ENCODE measurements at places on chromosomes 7 and 10.

GRCh38 chr10:60606343-60607080, 171.8 kb upstream of the CDK1 start:
- no peak for DNase-seq

DNA sequence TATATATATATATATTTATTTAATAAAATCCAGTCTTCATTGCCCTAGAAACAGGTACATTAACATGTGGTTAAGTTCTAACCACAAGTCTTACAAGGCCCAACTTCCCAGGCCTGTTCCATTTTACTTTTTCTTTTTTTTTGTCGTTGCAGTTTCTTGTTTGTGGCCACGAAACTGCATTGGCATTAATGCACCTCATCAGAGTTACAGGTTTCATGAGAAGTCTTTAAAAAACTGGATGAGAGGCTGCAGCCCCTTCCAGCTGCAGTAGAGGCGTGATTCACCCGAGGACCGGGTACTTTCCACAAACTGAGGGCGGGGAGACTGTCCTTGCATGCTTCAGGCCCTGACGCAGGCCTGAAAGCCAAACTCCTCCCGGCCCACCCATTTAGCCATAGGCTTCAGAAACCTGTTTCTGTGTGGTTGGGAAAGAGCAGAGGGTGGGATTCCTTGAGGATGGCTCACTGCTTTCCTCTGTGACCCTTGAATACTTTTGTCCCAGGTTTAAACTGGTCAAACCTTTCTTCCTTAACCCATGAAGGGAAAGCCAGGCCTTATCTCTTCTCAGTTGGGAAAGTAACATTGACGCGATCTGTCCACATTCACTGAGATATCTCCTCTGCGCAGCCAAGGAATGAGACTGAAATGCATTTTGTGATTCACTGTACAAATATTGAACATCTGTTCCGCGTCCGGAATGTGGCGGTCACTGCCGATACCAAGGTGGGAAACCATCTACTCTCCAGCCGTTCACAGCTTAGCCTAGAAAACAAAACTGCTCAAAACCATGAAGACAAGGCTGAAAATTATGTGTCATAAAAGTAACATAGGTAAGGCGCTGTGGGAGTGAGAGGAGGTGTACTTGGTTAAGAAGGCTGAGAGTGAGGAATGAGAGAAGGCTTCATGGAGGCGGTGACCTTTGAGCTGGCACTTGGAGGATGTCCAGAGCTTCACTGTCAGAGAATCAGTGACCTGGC, 311.7 kb downstream of the GATA3 start:
- DNase-seq, result peak; percentile 42

GRCh38 chr10:75070961-75071428, 40.5 kb upstream of the SAMD8 start:
- no peak for DNase-seq

DNA sequence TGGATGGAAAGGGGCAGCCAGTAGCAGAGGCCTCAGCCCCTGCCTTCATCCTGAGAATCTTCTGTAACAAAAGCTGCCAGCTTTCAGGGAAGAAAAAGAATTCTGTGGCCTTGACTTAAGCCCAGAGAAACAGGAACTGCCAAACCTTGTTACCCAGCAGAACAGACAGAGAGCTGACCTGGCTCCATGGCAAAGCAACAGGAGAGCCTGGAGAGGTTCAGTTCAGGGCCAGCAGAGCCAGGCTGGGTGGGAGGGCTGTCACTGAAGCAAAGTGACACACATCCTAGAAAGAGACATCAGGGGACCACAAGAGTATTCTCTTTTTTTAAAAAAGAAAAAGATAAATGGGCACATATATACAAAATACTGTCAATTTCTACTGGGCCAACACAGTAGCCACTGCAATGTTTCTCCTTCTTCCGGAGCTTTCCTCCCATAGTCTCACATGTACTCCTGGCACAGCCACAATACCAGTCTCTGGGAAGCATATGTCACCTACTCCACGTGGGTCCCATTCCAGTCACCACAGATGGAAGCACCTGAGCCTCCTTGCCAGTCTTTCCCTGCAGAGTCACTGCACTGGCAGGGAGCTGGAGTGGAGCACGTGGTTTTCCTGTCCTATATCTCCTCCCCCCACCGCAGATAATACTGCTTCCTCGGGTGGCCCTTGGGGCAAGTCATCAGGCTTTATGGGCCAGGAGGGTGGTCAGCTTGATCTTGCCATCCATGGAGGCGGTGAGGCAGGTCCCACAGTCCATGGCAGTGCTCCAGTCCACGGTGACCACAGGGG, 15.2 kb upstream of the CYREN start:
- DNase-seq, result no peak

GRCh38 chr10:62343000-62343399, 31.2 kb upstream of the ZNF365 start:
- DNase-seq, result no peak

GRCh38 chr10:111801841-111802240, 381.7 kb downstream of the GPAM start:
- no peak for DNase-seq

GRCh38 chr10:59879363-59879913, 26.9 kb downstream of the CCDC6 start:
- no peak for DNase-seq

GRCh38 chr10:109275960-109276359, 647.4 kb downstream of the XPNPEP1 start:
- DNase-seq, result no peak

GRCh38 chr7:29099896-29100847, 46.2 kb downstream of the CPVL start:
- no peak for DNase-seq

DNA sequence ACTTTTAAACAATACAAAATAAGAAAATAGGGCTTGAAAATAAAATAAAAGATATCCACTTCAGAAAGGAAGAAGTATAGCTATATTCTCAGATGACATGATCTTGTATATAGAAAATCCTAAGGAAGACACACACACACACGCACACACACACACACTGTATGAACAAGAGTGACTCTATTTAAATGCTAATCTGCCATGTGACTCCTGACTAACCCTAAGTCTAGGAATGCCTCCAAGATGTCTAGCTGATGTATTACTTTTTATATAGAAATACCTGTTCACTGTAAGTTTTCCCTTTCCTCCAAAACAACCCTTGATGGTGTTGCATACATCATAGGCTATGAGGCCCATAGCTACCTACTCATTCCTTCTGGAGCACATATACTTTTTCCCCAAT, 173.1 kb upstream of the LRRTM3 start:
- DNase-seq, result no peak

- no peak for DNase-seq
These were observed 121.3 kb downstream of the SEMA3A start for GRCh38 chr7:84073186-84073875.

DNA sequence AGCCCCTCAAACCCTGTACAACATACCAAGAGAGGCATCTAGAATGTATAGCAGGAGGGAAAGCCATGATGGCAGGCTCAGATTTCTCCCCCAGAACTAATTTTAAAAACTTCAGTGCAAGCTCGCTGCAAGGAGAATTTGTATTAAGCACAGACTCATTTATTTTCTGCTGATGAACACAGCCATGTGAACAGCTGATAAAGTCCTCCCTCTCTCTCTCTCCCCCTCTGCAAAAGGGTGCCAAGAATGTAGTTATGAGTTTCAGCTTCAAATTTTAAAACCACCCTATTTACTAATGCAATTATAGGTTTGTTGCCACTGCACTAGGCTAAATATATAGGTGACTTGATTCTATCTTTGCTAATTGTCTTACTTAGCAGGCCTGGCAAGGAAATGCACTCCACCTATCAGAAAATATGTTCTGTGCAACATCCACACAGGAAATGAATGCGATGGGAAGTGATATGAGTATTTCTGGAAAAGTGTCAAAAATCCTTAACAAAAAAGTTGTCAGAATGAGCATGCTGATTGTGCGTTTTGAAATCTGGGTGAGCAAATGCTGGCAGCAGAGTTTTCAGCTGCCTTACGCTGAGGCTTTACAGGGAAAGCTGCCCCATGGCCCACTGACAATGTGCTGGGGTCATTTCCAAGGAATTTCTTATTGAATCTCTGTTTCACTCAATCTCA, 43.4 kb upstream of the GHITM start:
- no peak for DNase-seq

- peak; percentile 90 for DNase-seq
These were observed 9.7 kb upstream of the ZFAND2A start for GRCh38 chr7:1169409-1170368.

DNA sequence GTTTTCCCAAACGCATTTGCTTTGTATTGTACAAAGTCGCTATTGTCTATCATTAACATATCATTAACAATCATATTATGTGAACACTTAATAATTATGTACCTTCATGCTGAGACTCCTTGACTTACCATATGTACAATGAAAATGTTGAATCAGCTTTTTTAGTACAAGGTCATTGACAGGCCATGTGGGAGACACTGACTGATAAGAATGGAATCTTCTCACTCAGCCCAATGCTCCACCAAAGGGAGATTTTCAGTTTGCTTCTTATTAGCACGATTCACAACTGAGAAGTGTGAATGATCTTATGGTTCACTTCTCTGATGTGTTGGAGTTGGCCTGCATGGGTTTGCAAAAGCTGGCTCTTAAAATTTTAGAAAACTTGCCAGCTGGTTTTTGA, 253.5 kb upstream of the TEX47 start:
- no peak for DNase-seq

GRCh38 chr10:63300801-63301200, 165.0 kb downstream of the JMJD1C start:
- no peak for DNase-seq

GRCh38 chr7:47390914-47391313, 191.0 kb downstream of the TNS3 start:
- no peak for DNase-seq

- DNase-seq, result peak; percentile 35
These were observed 268.9 kb upstream of the KLF6 start for GRCh38 chr10:4053940-4054339.

DNA sequence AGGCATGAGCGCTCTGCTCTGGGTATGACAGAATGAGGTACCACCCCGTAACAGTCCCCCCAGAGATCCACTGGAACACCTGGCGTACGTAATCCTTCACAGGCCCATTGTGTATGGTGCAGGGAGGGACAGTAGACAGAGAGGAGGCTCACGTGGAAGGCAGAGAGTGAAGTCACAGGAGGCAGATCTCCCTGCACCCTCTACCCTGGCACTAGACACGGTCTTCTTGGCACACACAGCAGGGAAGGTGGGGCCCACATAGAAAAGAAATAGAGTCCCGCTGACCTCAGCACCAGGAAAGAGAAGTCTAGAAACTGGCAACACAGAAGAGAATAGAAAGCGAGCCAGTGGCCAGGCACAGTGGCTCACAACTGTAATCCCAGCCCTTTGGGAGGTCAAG, 51.9 kb downstream of the SLC29A4 start:
- no peak for DNase-seq

- no peak for DNase-seq
These were observed 18.0 kb downstream of the CAMK2B start for GRCh38 chr7:44307301-44307900.

DNA sequence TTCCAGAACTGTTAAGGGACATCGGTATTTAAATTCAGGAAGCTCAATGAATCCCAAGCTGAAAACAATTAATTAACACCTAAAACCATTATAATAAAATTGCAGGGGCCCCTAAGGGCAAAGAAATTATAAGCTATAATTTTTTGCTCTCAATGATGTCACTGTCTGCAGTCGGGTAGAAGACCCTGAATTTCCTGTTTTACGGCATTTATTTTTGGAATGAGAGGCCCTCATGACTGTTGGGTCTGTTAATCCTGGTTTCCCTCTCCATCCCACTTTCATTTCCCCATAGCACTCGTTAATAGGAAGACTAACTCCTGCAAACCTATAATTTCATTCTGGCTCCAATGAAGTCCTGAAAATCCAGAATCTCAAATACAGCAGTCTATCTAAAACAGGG, 25.8 kb upstream of the GPR37 start:
- DNase-seq, result no peak

DNA sequence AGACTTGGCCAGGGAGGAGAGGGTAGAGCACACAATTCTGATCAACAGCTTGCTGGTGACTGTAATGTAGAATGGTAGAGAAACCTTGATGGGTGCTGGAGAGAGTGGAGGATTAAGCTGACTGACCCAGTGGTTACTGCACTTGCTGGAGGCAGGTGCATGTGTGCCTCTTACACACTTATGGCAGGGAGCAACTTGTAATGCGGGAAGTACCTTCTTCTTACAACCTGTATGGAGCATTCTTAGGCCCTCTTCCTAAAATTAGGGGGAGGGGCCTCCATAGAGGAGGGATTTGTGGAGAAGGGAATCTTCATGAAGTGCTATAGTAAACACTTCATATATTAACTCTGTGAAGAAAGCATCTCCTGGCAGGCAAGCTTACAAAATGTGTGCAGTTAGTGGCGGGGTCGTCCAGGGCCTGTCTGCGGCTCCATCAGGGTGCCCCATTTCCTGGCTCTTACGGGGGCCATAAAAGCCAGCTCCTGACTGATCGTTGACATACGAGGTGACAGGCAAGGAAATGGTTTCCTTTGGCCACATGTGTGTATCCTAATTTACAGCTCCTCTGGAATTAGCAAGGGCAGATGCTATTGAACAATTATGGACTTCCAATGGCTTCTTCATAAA, 113.5 kb downstream of the RTKN2 start:
- no peak for DNase-seq

- DNase-seq, result no peak
These were observed 990.3 kb downstream of the KCNMA1 start for GRCh38 chr10:76647301-76647700.

GRCh38 chr7:144019457-144019856, 19.3 kb downstream of the OR6B1 start:
- DNase-seq, result no peak

GRCh38 chr7:148201992-148202391, 388.6 kb upstream of the C7orf33 start:
- no peak for DNase-seq

DNA sequence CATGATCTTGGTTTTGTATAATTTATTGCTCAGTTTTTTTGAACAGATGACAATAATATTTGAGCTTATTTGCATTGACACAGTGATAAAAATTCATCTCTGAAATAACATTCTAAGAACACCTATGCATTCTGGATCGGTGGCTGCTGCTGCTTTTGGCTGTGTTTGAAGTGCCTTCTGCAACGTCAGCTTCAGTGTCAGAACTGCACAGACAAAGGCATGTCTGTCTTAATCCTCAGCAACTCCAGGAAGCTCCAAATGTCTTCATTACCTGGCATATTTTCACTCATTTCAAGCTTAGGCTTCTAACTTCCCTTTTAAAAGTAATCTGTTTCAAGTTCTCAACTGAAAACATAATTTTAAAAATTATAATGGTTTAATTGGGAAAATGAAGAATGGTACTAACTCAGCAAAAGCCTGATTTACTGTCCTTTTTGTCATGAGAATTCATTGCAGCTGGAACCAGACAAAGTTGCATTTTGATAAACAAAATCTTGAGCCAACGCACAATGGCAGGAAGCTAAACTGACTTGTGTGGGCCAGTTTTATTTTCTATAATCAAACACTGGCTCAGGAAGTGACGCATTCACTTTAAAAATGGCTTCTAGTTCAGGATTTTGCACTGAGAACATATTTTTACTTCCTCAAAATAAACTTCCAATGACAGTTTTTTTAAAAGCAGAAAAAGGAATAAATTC, 38.7 kb downstream of the NPS start:
- DNase-seq, result no peak

All from CD4-positive, alpha-beta T cell treated with Interferon gamma for 1 hour (primary cell).